ENCODE measurements at places on chromosomes 1 and 21. TPM values are rescaled to one million over a fixed set of nuclear protein-coding genes. Genes with fewer than 3 reads are reported as not detected.

- DNase-seq: no peak
These were observed 3.9 kb downstream of the KPRP start for GRCh38 chr1:152761609-152762213.

GRCh38 chr1:32239337-32239736 is 7.7 kb upstream of the FAM167B start:
- no peak for DNase-seq

DNA sequence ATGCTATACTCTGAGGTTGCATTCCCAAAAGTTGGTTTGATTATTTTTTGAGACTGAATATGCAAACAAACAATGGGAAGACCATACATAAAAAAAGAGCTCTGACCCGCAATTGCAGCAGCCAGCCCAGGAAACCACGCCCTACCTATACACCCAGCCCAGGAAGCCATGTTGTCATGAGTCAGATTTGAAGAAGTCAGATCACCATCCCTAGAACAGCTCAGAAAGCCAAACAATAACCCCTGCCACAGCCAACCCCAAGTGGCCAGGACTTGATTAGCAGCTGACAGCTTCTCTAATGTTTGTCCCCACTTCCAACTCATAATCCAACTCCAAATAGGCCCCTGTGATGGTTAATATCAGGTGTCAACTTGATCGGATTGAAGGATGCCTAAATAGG is 621.9 kb downstream of the NPHP4 start:
- no peak for DNase-seq

The AMY2B gene
- 2.6 TPM for total RNA-seq

The AK5 gene
- total RNA-seq: 6.9 TPM

The ACTA1 gene
- 3.6 TPM for total RNA-seq

All from chondrocyte (in vitro differentiated cells).